Activated T-helper 2 cell treated with anti-CD3 and anti-CD28 coated beads, Interferon-gamma antibody, Interleukin-2, Interleukin-4, amounts not matched to agents 10 μg/mL and 5 μg/mL and 100 μg/mL, durations not matched to agents 14 hours and 24 hours and 36 hours (primary cell): ENCODE measurements at places on chromosomes 16 and 17.

DNA sequence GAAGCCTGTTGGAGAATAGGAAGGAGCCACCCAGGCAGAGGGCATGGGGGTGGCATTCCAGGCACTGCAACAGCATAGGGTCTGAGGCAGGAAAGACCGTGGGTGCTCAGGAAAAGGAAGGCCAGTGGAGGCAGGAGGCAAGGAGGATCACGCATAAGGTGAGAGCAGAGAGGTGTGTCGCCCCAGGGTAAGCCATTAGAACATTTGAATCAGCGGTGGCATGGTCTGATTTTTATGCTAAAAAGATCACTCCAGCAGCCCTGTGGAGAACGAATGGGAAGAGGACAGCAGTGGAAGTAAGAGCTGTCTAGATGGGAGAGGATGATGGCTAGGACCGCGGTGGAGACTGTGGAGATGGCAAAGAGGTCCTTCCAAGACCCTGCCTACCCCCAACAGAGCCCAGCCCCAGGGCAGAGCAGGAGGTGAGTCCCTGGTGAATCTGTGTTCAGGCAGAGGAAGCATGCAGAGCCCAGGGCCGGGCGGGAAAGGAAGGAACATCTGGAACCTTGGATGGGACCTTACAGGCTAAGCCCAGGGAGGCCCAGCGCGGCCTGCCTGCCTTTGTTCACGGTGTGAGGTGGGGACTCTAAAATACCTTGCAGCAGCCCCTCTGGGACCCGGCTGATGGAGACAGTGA lies 7.8 kb downstream of the LPO start:
- no peak for DNase-seq

GRCh38 chr16:89193576-89194293 lies 6.6 kb downstream of the SLC22A31 start:
- no peak for DNase-seq

DNA sequence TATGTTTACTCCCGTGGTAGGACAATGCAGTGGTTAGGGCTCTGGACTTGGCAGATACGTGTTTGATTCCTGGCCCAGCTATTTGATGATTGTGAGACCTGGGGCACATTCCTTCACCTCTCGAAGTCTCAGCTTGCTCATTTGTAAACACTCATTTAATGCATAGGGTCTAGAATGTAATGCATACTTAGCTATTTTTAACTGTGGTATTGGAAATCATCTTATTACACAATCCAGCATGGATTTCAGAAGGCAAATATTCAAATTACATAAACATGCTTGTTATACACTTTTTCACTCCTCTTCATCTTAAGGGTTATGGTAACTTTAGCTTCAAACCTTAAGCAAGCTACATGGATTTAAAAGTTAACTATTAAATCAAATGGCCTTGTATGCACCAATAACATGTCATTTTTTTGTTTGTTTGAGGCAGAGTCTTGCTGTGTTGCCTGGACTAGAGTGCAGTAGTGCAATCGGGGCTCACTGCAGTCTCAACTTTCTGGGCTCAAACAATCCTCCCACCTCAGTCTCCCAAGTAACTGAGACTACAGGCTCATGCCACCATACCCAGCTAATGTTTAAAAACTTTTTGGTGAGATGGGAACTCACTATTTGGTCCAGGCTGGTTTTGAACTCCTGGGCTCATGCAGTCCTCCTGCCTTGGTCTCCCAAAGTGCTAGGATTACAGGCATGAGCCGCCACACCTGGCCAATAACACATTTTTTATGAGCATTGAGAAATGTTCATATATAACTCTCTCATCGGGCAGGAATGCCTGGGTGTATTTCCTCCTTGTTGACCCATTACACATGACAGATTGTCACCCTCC lies 52.5 kb downstream of the VAT1L start:
- DNase-seq: no peak

GRCh38 chr17:1124896-1125787 lies 54.6 kb downstream of the ABR start:
- DNase-seq: no peak
